ENCODE measurements at places on chromosomes 11 and 22.

DNA sequence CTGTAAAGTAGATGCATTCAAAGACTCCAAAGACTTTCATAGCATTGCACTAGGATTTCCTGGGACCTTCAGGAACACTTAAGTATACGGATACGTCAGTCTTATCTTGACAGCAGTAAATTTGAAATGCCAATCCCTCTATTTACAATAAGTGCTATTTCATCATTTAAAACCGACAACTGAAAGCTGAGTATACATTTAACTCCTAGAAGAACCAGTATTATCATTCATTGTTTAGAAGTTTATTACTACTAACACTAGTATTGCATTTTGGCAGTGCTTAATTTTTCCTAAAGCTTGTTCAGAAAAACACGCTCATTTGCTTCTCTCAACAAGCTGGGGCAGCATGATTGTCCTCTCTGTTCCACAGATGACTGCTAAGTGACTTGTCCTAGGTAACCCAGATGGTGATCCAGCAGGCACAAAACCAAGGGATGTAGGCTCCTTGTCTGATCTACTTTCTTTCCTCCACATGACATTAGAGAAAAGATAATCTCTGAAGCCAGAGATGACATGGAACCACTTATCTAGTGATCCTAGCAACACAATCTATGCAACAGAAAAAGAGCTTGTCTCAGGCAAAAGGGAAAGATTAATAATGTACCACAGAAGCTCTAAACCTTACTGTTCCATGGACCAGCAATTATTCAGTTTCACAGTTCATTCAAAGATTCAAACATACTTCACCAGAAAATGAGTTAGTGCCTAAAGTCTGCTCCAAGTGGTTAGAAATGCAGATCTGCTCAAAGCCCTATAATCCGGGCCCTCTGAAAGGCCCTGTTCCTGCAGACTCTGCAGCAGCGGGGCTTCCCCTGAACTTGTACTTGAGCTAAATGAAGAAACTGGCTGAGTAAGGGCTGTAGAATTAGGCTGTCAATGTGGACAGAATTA is 5.2 kb downstream of the MAML2 start:
- no peak for DNase-seq

GRCh38 chr22:23315341-23315917 is 135.1 kb downstream of the BCR start:
- DNase-seq = peak; percentile 34

GRCh38 chr11:59800390-59801025 is 10.1 kb downstream of the MRPL16 start:
- no peak for DNase-seq

DNA sequence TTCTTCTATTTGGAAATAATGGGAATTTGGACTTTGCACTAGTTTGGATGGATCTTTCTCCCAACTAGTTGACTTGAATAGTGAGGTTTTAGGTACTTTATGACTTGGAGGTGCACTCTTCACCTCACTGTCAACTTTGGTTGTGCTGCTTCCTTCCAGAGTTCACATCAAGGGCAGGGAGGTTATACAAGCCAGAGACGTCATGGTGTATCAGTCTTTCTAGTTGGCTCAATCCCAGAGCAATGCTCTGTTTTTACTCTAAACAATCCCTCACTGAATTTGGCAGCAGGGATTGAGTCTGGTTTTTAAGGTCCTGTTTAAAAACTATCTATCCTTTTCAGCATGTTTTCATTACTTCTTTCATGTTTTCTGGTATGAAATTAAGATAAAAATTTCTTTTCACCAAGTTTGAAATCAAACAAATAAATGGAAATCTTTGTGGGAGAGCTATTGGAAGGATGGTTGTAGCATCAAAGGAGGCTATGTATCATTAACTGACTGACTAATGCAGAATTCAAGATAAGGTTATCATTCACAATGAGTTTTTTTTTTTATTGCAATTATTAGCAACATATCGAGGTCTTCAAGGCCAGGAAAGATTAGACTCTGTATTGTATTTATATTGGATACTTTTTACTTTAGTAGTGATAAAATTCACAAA is 28.0 kb upstream of the ZBED5 start:
- DNase-seq = no peak

DNA sequence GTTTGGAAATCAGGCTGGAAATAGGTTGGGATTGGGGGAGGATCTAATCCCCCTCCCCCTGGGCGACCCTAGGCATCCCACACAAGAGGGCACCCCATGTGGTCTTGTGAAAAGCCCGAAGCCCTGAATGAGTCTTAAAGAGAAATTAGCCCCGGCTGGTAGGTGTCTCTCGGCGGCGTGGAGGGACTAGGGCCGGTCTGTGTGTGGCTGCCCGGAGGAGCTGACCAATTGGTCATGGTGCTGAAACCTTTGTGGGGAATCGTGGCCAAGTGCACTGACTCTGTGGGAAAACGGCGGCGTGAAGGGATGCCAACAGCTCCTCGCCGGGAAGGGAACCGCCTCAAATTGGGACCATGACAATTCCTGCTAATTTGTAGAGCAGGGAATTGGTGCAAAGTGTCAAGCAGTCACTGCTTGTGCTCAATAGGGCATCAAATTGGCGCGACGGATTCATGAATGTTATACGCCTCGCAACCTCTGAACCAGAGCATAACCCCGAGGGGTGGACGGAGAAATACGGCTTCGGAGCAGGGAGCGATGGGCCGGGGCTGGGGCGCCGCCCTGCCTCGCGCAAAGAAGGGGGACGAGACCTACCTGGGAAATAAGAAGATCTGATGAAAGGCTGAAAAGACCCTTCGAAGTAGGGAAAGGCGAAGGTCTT is 1.5 kb downstream of the DBX1 start:
- DNase-seq = no peak

DNA sequence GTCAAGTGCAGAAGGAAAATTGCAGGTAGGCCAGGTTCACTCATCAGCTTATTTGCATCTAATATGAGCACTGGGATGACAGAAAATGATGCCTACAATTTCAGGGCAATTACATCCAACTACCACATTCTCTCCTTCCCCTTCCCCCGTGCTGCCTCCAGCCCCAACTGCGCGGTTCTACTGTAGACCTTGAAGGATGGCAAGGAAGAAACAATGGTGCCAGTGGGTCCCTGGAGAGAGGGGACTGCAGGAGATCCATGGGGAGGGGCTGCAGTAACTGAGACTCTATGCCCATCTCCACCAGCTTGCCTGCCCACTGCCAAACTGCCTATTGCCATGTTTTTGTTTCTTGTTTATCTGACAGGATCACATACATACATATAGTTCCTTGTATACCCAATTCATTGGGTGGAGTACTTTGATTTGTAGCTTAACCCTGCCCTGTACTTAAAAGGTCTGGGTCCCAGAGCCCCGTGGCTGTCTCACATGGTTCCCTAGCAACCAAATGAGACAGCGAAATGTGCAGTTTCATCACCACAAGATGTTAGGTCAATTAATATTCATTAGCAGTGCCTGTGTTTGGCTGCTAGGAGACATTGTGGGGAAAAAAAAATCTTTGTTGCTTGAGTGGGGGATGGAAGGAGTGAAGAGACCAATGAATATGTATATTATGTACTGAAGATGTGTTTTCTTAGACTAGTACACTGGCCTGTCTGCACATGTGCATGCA is 253.5 kb upstream of the PLET1 start:
- DNase-seq = no peak

DNA sequence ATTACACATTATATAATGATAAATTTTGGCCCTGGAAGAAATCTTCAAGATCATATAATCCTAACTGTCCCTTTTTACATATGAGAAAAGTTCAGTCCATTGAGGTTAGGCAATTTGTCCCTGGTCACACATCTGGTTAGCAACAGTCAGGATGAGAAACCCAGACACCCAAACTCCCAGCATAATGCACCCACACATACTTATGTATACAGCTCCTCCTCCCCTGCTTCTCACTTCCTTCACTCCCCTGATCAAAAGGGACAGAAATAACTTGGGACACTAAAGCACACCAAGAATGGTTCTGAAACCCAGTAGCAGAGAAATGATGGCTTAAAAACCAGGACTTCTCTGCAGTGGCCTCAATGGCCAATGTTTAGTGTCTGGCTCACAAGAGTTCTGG is 11.1 kb downstream of the NUMA1 start:
- no peak for DNase-seq

- peak; percentile 12 for DNase-seq
Measured at GRCh38 chr11:848380-848931, 5.8 kb downstream of the TSPAN4 start.

DNA sequence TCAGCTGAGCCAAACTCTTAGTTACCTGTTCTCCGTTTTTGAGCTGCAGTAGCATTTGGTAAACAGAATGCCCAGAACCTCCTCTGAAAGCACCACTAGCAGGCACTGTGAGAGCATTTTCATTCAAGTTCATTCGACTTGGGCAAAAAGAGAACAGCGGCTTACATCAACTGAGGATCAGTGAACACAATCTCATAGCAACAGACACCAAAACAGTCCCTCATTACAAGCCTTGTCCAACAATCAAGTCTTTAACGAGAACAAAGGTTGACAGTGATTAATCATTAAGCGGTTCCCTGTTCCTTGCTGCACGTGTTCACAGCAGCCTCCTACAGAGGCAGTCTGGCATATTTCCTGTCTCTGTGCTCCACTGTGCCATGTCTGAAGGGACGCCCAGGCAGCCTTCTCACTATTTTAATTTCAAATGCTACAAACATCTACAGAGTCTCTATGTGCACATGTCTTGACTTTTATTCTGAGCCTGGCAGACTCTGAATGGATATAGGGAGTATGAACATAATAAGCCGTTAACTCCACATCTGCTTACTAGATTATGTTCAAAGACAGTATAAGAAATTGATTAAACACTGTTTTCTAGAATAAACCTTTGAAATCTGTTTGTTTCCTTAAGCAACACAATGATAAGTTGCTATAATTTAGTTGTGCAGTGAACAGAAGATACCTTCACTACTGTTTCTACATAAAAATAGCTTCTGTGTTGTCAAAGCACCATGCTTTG is 88.3 kb upstream of the MTMR2 start:
- DNase-seq = peak; percentile 45

- peak; percentile 78 for DNase-seq
Measured at GRCh38 chr22:41197038-41197972, 7.8 kb upstream of the L3MBTL2 start.

DNA sequence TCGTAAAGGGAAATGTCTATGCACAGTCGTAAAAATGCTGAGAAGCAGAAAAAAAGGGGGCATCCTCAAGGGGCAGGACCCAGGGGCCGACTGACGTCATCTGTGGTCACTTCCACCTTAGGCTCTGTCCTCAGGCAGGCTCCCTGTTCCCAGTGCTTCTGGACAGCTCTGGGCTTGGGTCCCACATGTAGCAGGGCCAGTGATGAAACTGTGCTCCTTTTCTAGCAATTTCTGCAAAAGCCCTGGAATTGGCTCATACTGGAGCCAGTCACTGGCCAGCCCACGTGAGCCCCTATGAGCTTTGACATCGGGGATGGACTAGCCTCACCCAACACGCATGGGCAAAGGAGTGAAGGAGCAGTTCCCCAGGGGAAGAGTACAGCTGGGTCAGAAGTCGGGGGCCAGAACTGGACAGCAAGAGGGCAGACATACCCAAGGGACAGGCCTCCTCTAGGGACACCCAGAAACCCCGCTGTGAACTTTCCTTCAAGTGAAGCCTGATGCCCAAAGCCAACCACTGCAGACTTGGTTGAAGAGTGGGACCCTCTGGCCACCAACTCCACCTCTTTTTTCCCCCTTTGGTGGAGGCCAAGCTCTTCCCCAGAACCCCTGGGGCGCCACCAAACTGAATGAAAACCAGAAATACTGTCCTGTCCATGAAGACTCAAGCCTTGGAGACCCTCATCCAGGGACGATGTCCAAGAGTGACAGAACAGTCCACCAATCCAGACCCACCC is 1349.0 kb downstream of the BRD1 start:
- DNase-seq = no peak

GRCh38 chr22:39954584-39955055 is 5.6 kb upstream of the TMA7B start:
- no peak for DNase-seq

DNA sequence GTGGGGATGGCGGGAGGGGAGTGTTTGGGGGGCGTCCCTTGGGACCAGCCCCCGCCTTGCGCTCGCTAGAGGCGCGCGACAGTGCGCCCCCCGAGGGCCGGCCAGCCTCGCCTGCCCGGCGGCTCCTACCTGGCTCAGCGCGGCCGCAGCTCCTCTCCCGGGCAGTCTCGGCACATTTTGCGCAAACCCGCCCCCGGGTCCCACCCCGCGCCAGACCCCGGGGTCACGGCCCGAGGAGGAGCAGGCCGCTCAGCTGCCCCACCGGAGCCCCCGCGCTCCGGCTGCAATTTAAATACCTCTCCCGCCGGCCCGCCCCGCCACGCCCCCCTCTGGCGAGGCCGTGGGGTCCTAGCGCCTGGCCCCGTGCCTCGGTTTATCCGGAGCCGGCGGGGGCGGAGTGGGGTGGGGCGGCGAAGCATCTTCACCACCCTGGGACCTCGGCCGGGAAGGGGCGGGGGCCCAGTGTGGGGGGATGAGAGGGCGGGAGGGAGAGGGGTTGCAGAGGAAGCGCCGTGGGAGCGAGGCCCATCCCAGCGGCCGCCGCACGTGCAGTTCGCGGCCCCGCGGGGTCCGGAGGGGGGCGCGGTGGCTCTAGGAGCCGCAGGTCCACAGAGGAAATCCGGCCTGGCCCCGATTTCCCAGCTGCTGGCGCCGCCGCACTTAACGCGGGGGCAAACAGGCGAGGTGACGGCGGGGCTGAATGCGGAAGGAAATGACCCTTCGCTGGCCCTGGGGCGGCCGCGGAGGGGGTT is at the start of gene LRRC32:
Gene LRRC32 (minus strand): TSS at position 263 of the 752 bp plus-strand sequence. CDS start 4,793 bp downstream, outside the sequence.
- peak; percentile 30 for DNase-seq

GRCh38 chr11:10797001-10797400 is 11.7 kb downstream of the EIF4G2 start:
- DNase-seq = no peak

DNA sequence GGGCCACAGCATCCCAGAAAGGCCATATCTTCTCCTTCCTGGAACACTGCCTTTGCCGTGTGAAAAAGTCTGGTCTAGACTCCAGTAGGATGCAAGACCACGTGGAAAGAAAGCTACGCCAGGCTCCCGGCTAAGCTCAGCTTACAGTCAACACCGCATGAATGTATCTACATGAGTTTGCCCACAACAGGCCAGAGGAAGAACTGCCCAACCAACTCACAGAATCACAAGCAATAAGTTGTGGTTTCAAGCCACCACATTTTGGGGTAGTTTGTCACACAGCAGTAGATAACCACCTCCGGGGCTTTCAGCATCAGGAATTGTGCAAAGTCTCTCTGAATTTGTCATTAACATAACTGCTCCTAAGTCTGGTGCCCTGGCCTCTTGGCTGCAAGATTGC is 27.3 kb downstream of the HSPA8 start:
- no peak for DNase-seq

GRCh38 chr22:27863556-27863955 is 55.5 kb downstream of the PITPNB start:
- DNase-seq = no peak

DNA sequence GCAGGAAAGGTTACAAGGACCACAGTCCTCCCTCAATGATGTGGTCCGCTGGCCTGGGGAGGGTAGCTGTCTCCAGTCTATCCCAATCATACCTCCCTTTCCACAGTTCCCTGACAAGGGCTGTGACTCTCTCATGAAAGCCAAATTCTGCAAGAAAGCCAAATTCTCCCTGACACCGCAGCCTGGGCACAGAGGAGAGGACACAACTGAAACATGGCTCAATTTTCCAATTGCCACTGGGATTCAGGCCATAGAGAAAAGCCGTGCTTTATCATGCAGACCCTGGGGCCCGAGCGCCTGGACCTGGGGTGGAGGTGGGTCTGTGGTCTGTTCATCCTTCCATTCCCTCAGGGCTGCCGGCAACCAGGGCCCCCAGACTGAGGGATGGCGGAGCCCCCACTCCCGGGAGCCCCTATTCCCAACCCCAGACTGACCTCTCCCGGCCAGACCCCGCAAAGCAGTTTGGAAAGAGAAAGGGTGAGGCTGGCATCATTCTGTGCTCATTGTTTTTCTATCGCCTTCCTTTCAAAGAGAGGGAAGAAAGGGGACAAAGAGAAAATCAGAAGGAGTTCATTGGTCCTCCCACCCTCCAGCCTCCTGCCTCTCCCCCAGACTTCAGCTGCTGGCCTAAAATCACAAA is 239.5 kb downstream of the BUD13 start:
- DNase-seq = no peak
